ENCODE measurements at places on chromosomes 5 and 9.

GRCh38 chr9:83509402-83509801 lies 28.8 kb downstream of the FRMD3 start:
- DNase-seq, result no peak

DNA sequence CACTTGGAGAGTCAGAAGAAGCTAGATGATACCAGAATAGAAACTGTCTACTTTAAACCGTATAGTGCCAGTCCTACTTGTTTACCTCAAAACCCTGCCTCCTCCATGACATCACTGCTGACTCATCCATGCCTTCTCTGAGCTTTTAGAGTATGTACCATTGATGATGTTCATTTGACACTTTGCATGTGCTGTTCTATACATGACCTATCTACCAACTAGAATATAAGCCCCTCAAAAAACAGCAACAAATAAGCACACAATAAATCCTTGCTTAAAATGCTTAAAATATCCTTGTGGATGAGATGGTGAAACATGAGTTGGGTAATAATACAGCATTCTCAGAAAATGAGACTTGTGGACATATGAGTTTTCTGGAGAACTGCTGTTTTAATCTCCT lies 2.6 kb downstream of the CTNNAL1 start:
- DNase-seq, result peak; percentile 64

DNA sequence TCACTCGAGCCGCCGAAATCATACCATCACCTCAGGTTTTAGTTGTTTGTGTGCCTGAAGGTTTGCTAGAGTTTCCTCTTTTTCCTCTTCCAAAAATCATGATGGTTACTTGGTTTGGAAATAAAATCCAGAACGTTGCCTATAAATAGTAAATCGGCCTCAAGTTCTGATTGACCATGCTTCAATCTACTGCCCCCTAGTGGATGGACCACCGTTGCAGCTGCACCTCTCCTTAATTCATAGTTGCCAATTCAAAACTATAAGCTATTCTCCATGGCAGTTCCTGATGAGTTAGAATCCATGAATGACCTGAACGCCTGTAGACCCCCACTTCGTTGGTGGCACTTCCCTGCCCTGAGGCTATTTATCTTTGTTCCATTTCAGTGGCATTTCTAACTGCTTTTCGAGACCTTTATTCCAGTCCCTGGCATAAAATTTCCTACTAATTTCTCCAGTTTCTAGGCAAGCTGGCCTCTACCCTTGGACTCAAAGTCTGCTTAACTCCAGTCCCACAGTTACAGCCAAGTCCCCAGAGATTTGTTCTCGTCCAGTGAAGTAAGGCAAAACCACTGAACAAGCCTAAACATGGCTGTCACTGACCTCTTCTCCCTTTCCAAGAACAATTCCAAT lies 422.6 kb downstream of the EFNA5 start:
- DNase-seq, result peak; percentile 12

DNA sequence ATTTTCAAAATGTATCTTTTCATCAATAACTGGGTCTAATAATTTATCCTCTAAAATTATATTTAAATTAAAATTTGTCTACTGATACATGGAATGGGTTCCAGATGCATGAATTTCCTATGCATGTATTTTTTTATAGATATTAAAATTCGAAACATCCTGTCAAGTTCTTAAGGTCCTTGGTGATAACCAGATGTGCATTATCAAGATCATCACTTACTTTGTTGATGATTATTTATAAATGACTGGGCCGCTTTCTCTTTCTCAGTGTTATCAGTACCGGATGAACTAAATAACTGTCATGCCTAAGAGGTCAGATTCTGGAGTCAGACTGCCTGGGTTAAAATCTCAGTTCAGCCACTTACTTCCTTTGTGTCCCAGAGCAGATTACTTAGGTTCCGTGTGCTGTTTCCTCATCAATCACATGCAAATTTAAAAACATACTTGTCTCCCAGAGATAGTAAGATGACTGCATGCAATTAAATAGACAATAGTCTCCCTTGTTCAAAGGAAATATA lies 124.3 kb downstream of the TEX10 start:
- DNase-seq, result no peak

DNA sequence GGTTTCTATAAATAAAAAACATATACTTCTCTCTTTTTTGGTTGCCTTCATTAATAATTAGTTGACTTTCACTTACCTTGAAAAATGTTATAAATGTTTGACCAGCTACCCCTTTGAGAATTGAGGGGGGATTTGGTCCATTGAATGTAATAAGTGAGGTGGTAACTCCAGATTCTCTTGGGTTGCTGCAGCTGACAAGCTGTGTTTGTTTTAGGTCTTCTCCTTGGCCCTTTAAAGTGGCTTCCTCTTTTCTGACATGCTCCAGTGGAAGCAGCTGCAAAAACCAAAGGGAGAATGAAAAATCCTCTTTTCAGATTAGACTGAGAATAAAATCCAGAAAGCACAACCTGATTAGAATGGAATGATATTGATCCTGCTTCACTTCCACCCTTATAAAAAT lies 410.5 kb downstream of the TMEM38B start:
- no peak for DNase-seq

- no peak for DNase-seq
These were observed 1026.0 kb upstream of the ARRDC3 start for GRCh38 chr5:92409134-92409533.

GRCh38 chr9:76855015-76855414 lies 50.9 kb downstream of the PRUNE2 start:
- DNase-seq, result no peak

DNA sequence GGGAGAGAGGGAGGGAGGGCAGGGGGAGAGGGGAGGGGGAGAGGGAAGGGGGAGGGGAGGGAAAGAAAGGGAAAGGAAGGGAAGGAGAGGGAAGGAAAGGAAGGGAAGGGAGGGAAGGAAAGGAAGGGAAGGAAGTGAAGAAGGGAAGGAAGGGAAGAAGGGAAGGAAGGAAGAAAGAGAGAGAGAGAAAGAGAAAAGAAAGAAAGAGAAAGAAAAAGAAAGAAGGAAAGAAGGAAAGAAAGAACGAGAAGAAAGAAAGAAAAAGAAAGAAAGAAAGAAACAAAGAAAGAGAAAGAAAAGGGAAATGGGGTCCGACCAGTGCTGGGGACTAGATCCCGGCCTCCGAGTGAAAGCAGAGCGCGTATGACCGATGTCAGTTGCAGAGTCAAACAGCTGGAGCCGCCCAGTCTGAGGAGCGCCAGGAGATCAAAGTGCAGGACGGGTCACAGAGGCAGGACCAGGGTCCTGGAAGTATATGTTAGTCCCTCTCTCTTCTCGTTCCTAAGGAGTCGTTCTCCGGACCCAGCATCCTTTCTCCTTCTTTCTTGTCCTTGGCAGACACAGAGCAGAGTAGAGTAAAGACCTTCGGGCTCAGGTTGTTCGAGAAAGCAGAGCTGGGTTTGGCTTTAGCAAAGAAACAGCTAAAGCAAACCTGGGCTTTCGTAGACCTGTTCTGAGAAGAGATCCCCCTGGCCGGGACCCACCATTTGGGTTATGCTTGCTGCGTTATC lies 305.4 kb upstream of the MSX2 start:
- no peak for DNase-seq

DNA sequence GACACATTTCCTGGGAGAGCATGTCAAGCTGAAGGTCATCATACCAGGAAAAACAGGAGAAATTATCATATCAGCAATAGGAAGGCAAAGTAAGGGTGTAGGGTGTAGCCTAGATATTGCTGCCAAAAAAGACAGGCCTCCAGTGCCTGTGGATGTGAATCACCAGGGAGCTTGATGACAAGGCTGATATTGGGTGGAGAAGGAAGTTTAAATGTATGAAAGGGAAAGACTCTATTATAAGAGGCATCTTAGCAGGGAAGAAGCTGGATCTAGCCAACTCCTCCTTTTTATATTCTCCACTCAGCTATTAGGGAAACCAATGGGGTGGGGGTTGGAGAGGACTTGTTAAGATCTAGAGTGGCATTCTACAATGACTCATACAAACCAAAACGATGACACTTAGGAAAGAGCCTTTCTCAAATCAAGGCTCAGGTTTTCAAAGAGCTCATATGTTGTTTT lies 13.4 kb upstream of the TXNDC8 start:
- DNase-seq, result no peak

DNA sequence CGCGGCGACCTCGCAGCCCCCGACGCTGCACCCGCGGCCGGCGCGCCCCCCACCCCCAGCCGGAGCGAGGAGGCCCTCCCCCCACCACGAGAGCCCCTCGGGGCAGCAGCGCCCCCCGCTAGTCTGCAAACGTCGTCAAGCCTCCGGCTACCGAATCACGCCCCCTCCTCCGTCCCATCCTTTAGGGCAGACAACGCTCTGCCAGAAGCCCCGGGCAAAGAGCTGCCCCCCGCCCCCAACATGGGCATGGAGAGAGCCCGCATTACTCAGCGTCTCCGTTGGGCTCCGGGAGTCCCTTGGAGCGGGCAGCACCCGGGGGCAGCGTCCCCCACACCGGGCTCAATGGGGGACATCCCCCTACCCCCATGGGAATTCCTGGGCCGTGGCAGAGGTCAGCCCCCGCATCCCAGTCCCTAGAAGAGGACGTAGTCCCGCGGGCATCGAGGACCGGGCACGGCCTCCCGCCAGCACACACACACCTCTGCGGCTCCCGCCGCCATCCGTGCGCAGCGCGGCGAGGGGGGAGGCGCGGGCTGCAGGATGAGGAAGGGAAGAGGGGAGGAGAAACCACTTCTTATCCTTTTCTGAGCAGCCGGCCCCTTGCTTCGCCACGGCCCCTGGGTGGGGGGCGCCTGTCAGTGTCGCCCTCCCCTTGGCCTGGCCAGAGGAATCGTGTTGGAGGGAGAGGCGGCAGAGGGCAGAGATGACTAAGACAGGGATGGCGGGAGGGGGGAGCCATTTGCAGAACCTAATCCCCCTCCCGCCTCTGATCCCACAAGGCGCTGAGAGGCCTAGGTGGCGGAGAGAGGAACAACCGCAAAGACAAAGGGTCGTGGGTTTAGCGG lies 750 bp downstream of the DNM1 start:
- no peak for DNase-seq

DNA sequence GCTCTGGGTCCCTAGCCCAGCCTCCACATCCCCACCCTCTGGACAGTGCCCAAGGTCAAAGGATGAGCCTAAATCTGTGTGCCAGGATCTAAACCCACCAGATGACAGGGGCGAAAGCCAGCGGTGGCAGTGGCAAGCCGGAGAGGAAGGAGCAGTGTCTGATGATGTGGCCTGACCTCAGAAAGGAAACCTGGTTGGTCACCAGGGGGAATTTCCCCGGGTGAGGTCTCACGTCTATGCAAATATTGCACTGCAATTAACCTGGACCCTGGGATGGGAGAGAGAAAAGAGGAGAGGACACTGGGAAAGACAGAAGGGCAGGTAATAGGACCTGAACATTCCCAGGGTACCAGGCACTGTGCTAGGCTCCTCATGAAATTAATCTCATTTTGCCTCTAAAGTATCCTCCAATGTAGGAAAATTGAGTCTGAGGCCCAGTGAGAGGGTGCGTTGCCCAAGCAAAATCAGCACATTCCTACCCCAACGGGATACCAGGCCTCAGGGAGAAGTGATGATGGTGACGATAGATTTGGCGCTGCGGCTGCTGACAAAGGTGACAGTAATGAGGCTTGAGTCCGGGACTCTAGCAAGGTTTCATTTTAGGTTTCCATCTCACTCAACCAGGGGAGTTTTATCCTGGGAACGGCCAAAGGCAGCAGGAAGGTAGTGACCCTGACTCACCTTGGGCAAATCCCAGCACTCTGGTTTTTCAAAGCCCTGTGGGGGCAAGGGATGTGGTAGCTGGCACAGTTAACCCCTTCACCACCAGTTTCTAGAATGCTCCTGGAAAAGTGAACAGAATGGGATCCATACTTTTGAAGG lies 13.4 kb upstream of the TNIP1 start:
- peak; percentile 71 for DNase-seq

Measured in activated naive CD4-positive, alpha-beta T cell treated with Interleukin-2 at 50 U/mL for 16 hours (primary cell).